D341Med (cell line): ENCODE measurements at places on chromosomes 3 and 15.

DNA sequence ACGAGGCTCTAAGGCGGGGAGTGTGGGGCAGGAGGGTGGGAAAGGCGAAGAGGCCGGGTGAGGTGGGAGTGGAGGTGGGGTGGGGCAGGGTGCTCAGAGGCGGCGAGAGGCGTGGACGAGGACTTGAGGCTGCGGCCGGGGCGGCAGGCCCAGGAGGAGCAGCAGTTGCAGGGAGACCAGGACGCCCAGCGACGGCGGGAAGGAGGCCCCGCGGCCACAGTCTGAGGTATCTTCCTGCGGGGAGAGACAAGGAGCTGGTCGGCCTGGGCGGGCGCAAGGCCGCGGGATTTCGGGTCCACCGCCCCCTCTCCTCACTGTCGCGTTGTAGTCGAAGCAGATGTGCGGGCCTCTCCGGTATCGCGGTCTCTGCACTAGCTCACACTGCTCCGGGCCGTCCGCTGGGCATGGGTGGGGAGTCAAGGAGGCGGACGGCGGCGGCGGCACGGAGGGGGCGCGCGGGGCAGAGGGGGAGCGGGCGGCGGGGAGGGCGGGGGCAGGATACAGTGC lies 5.3 kb upstream of the TMEM115 start:
- DNase-seq, result no peak

DNA sequence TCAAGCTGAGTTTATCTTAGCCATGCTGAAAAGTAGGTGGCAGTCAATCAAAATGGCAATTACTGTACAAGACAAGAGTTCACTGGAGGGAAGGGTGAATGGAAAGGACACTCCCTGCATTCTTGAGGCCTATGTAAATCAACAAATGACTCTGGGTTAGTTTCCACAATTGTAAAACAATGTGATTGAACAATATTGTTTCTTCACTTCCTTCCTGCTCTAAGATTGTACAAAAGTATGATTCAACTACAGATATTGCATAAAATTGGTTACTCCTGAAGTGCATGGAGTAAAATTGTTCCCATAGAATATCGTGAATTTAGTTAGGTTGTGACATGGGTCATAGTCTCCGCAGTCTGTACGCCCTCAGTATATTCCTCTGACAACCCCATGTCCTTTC lies 277.6 kb downstream of the LPP start:
- no peak for DNase-seq

GRCh38 chr3:24278543-24278942 lies 216.1 kb downstream of the THRB start:
- DNase-seq, result no peak

DNA sequence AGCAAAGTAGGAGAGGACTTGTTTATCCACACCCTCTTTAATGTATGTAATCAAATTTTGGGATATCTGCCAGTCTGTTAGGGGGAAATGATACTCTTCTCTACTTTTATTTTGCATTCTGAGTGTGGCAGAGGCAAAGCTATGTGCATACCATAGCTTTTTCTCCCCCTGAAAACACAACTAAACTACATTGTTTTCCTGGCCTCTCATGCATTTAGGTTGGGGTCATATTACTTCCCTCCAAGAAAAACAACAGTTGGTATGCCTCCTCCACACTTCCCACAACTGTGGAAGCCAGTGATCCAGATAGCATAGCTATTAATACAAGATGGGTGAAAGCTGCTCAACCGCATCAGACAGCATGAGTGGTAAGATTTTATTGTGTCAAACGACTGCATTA lies 6.9 kb downstream of the RPL15 start:
- no peak for DNase-seq

DNA sequence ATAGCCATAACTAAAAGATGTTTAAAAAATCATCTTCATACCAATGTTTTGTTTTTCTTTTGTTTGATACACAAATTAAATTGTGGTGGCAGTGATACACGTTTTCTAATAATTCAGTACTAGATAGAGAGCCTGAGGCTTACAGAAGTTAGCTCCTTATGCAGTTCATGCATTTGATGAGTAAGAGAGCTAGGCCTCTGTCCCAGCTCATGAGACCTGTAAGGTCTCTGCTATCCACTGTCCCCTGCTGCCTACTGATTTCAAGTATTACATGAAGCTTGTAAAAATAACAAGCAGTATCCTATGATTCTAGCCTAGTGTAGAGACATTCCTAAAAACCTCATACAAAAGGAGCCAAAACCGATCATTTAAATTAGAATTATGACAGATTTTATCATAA lies 144.5 kb downstream of the MBNL1 start:
- DNase-seq, result no peak

DNA sequence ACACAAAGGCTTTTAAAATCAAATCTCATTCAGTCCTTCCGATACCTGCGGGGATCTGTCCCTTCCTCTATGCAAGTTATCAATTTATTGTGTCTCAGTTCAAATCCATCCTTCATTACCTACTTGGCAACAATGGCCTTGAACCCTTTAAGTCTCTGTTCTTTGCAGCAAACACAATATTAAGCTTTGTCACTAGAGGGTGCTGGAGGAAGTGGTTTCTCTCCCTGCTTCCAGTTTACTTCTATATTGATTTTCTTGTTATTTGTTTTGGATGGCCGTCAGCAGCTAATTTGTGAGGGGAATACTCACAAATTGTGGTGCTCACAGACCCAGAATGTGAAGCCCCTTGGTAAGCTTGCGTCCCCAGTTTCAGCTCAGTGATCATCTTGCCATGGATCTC lies 278.3 kb downstream of the FGF12 start:
- no peak for DNase-seq

GRCh38 chr3:193852901-193853300 lies 259.9 kb downstream of the OPA1 start:
- DNase-seq, result no peak

DNA sequence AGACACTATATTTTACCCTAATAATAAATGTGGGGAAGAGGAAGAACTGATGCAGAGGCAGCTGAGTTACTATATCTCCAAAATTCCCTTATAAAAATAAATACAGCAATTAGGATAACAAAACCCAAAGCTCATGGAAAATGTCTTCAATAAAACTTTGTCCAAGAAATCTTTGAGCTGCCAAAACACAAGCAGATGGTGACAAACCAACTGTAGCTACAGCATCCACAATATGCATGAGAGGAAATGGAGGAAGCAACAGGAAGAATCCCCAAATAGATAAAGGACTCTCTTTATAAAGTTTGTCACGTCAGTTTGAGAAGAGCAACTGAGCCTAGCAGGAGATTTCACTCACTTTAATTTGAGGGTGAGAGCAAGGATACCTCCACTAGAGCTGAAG lies 638.2 kb downstream of the IGSF11 start:
- no peak for DNase-seq

DNA sequence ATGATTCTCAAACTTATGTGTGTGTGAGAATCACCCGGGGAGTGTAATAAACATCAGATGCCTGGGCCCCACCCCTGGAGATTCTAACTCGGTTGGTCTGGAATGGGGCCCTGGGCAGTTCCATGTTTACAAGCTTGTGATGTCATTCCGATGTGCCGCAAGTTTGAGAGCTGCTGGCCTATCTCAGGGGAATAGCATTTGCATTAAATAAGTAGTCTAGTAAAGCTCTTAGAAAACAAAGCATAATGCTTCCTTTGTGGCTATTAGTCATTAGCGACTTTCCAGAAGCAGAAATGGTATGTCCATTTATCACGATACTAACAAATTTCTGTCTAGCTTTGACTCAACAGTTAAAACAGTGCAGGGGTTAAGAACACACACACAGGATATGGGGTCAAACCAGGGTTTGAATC lies 20.9 kb downstream of the PGBD4 start:
- DNase-seq, result no peak

DNA sequence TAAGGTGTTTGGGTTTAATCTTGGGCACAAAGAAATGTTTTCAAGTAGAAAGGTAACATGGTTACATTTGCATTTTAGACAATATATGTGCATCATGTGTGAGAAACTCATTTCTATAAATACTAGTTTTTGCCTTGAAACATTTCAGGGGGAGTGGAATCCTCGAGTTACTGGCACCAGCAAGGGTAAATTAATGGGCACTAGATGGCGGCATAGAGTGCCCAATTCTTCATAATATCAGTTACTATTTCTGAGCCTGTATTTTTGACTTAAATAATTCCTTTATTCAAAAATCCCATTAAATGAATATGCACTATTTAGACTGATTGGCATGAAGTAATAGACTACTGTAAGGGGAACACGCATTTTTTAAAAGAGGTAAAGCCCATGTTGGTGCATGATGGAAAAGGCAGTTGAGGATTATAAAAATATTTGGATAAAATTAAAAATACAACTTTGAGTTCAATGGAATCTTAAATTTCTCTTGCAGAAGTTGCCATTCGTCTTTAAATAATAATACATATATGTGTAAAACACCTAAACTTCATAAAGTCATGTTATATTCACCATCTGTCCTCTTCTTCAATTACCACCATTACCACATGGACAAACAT lies 106.3 kb downstream of the ZBTB20 start:
- DNase-seq, result peak; percentile 41

DNA sequence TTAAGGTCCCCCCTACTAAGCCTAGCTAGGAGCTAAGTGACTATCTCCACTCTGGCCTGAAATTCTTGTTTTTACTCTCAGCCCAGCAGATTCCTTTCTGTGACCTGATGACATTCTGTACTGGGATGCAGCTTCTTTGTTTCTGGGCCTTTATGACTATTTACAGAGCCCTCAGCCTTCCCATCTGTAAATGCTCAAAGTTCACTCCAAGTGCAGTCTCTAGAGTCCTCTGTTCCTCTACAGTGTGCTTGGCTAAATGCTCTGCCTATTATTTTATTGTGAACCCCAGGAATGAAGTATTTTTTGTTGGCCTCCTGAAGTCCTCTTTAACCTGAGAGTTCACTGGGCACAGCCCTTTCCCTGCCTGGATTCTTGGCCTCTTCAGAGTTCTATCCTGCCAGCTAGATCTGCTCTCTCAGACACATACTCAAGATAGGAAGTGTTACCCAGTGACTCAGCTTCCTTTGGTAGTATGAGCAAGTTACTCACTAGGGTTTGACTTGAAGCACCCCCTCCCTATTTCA lies 278.1 kb upstream of the P2RY1 start:
- no peak for DNase-seq

DNA sequence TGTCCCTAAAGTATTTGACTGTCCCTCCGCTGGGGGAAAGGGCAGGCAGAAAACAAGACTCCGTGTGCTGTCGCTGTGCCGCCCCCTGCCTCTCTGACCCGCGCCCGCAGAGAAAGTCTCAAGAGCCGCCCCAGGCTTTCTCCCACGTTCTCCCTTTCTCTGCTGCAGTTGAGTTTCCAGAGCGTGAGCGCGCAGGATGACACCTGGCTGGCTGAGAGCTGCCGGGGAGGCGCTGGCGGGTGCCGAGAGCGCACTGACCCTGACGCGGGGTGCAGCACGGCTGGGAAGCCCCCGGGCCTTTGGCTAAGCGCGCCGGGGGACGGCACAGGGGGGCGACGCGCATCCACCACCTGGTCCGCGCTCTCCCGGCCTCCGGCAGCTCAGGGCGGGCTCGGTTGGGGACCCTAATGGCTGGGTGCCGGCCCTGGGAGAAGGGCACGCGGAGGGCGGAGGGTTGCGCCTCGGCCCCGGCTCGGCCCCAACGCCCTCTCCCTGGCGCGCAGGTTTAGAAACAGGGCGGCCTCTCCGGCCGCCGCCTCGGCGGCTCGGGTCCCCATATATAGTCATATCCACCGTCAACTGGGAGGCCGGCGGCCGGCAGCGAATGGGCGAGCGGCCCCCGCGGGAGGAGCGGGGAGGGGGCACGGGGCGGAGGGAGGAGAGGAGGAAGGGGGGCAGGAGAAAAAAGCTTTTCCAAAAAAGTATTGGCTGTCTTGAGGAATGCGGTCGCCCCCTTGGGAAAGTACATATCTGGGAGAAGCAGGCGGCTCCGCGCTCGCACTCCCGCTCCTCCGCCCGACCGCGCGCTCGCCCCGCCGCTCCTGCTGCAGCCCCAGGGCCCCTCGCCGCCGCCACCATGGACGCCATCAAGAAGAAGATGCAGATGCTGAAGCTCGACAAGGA lies at the start of gene TPM1:
Gene TPM1, plus strand, starts transcription at position 774 of the 903 bp plus-strand sequence. Its CDS starts 83 bp downstream, at position 857.
- DNase-seq, result peak; percentile 70

- DNase-seq, result peak; percentile 45
These were observed 76.1 kb upstream of the PLSCR4 start for GRCh38 chr3:146326875-146327543.

DNA sequence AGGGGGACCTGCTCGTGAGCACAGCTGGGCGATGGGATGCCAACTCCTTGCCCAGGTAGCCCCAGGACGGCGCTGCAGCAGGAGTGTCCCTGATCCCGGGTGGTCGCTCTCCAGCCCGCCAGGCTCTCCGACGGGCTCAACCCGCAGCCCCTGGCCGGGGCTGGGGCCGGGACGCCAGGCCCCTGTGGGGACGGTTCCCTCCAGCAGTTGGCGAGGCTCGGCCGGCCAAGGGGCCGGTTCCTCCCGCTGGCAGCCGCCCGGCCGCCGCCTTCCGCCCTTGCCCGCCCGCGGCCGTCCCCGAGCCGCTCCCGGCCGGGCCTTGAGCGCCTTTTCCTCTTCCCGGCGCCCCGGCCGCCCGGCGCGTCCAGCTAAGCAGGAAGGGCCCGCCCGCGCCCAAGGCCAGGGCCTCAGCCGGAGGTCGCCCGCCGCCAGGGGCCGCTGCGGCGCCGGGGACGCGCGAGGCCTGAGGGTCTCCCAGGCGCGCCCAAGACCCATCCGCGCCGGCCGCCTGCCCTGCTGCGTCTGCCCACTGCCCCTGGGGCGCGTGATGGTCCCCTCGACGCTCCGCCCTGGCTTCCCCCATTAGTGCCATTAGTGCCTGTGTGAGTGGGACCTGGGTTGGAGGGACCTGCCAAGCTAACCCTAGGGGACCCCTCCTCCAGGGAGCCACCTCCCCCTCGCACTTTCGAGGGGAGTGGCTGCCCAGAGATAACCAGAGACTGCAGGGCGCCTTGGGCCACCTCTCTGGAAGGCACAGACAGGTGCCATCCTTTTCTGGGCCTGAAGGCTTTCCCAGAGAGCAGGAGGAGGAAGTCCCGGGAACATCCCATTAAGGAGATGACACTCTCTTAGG lies 106.4 kb downstream of the FBLN2 start:
- DNase-seq, result peak; percentile 87

- DNase-seq, result no peak
These were observed 284.8 kb upstream of the CFAP20DC start for GRCh38 chr3:59334585-59334984.

DNA sequence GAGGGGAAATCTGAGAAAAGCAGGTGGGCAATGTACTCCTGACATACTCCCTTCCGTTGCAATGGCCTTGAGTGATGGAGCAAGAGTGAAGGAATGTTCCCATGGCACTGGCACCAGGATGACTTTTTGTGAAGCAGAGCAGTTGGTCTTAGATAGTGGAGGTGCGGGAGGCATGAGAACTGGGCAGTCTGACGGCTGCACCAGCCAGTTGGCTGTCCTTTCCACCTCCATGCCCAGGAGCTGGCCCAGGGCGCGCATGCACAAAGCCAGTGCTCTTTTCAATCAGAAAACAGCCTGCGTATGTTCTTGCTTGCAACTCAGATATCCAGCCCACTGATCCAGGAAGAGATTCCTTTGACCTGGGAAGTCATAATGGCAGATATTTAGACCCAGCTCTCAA lies 136.8 kb downstream of the PGPEP1L start:
- no peak for DNase-seq
